Naive thymus-derived CD8-positive, alpha-beta T cell (primary cell): ENCODE measurements at places on chromosomes 3 and 15. TPM values are rescaled to one million over a fixed set of nuclear protein-coding genes. Genes with fewer than 3 reads are reported as not detected.

- H3K4me1 ChIP-seq: peaks cover 25% of the 10 kb centered on the region
- H3K27me3 ChIP-seq: no peaks in the 10 kb centered on the region
- H3K27ac ChIP-seq: peak overlapping the region; percentile 100
- no peaks in the 10 kb centered on the region for H3K36me3 ChIP-seq
These were observed 2.0 kb upstream of the UBP1 start for GRCh38 chr3:33442190-33442589.

DNA sequence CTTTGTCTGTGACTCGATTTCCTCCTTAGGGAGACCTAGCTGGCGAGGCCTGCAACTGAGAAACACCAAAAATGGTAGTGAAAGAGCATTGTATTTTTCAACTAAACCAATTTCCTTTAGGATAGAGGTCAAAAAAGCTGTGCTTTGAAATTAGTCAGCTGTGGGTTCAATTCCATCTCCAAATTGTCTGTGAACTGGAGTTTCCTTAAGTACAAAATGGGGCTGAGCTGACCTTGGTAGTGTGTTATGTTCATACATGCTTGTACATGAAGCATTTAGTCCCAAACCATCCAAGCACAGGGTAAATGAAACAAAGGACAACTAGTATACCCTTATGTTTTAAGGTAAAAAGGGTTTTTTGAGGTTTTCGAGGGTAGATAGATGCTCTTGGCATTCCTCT is 99.3 kb downstream of the RARB start:
- H3K27ac ChIP-seq: no peak overlapping the region
- peaks cover 3% of the 10 kb centered on the region for H3K36me3 ChIP-seq
- no peak overlapping the region for H3K4me3 ChIP-seq
- H3K27me3 ChIP-seq: peaks cover 14% of the 10 kb centered on the region

The CHRD gene
- polyA plus RNA-seq: not detected

DNA sequence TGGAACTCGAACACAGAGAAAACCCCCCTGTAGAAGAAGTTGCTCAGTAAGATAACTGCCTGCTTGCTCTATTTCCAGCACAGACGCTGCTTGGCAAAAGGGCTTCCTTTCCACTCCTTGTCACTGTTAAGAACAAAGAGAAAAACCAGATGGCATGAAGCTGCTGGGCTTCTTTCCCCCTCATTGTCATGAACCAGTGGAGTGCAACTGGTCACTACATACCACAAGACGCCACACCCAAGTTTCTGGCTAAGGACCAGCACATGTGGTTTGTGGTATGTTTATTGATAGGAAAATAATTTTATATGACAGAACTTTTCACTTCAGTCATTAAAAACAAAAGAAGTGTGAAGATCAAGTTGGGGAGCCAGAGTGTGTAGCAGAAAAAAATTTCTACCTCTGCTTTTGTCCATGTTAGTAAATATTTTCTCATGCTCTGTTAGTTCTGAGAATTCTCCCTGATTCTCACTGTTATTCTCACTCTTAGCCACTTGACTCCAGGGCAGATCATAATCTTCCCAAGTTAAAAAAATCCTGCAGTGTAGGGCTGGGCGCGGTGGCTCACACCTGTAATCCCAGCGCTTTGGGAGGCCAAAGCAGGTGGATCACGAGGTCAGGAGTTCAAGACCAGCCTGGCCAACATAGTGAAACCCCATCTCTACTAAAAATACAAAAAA is 37.9 kb downstream of the CLK3 start:
- peaks cover 36% of the 10 kb centered on the region for H3K4me1 ChIP-seq
- H3K4me3 ChIP-seq: no peak overlapping the region
- no peaks in the 10 kb centered on the region for H3K27me3 ChIP-seq
- H3K36me3 ChIP-seq: no peaks in the 10 kb centered on the region
- H3K27ac ChIP-seq: no peak overlapping the region

DNA sequence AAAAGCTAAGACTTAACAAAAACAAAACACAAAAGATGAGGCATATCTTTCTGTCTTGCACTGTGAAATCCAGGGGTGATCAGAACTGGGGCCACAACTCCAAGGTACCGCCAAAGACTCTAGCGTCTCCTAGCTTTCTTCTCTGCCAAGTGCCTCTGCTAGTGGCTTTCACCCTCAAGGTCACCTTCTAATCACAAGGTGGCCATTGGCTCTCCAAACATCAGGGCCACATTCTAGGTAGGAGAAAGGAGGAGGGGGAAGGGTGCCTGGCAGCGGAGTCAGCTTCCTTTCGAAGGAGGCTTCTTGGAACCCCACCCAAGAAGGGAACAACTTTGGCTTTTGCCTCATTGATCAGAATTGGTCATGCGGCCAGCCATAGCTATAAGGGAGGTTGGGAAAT is 168.8 kb upstream of the SMAD3 start:
- no peaks in the 10 kb centered on the region for H3K36me3 ChIP-seq
- H3K4me1 ChIP-seq: no peaks in the 10 kb centered on the region
- DNase-seq: no peak
- H3K4me3 ChIP-seq: no peak overlapping the region
